ENCODE measurements at places on chromosomes 4 and X.

DNA sequence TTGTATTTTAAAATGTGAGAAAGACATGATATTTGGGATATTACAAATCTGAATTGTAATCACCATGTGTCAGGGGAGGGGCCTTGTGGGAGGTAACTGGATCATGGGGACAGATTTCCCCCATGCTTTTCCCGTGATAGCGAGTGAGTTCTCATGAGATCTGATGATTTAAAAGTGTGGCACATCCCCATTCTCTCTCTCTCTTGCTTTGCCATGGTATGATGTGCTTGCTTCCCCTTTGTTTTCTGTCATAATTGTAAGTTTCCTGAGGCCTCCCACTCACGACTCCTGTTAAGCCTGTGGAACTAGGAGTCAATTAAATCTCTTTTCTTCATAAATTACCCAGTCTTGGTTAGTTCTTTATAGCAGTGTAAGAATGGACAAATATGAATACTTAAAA, 39.0 kb downstream of the CCDC158 start:
- no peak for DNase-seq

GRCh38 chr4:21134994-21135393, 434.7 kb downstream of the PACRGL start:
- DNase-seq, result no peak

DNA sequence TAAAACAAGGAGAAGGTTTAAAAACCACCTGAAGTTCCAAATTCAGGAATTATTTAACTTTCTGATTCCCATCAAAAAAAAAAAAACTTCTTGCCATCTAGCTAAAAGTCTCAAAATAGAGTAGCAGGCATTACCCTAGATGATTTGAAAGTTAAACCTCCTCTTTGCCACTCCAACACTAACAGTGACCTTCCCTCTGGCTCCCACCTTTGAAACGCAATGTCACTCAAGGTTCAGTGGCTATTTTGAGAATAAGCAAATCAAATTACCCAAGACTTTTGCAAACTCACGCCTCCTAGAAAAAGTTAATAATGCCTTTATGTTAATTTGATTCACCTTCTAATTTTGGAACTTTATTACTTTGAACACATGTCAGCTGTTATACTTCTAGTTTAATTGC, 103.2 kb downstream of the ARHGAP6 start:
- no peak for DNase-seq

DNA sequence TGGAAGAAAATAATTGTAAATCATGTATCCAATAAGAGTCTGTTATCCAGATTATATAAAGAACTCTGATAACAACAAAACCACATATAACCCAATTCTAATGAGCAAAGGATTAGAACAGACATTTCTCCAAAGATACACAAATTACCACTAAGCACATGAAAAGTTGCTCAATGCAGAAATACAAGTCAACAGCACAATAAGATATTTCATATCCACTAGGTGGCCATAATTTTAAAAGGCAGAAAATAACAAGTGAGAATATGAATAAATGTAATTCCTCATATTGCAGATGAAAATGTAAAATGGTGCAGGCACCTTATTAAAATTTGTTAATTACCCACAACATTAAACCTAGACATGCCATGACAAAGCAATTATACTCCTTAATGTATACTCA, 73.9 kb upstream of the ZCCHC13 start:
- DNase-seq, result no peak

DNA sequence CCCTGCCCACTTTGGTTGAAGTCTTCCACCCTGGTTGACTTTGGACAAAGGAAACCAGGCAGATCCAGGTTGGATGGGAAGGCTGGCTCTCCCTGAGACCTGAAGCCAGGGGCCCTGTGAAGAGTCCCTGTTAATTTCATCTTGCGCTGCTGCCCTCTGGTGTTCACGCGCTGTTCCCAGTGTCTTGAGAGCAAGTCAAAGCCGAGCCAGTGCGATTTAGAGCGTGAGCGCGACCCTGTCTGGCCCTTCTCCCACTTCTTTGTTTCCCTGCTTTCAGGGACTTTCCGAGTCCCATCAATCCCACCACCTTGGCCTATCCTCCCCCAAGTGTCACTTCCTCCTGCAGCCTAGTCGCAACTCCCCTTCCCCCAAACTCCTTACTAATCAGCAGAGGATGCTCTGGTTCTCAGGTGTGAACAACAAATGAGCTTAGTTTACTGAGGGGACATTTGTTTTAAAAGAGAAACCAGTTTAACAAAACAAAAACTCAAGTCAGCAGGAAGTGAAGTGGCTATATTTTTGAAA, 25.8 kb upstream of the CHRNA9 start:
- peak; percentile 88 for DNase-seq

- DNase-seq, result no peak
These were observed 354.7 kb downstream of the STIM2 start for GRCh38 chr4:27215220-27215826.
